ENCODE measurements at places on chromosomes 6 and 20.

- no peak for DNase-seq
Observed at GRCh38 chr6:56625356-56625755, 17.3 kb downstream of the DST start.

- DNase-seq: no peak
Observed at GRCh38 chr6:44333942-44334341, 8.5 kb upstream of the SPATS1 start.

DNA sequence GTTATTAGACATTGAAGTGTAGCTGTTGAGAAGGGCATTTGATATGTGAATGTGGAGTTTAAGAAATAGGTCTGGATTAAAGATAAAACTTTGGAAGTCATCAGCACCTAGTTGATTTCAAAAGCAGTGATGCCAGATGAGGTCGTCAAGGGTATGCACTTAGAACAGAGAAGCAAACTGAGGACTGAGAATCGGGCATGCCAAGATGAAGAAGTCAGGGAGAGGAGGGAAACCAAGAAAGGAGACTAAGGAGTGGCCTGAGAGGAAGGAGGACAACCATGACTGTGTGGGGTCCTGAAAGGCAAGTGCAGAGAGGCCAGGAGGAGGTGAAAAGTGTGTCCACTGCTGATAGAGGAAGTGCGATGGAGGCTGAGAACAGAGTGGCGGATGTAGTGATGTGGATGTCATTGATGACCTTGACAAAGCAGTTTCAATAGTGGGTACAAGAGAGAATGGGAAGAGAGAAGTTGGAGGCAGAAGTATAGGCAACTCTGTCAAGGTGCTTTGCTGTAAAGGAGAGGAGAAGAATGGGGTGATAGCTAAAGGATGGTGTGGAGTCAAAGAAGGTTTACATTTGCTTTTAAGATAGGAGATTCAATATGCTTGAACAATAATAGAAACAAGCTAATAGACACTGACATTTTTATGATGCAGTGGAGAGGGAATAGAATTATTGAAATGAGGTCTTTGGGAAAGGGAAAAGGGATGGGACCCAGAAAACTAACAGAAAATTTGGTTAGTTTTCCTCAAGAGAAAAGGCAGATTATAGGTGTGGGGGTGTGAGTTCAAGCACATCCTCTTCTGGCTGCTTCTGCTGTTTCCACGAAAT is 139.7 kb upstream of the TMEM170B start:
- DNase-seq: no peak

DNA sequence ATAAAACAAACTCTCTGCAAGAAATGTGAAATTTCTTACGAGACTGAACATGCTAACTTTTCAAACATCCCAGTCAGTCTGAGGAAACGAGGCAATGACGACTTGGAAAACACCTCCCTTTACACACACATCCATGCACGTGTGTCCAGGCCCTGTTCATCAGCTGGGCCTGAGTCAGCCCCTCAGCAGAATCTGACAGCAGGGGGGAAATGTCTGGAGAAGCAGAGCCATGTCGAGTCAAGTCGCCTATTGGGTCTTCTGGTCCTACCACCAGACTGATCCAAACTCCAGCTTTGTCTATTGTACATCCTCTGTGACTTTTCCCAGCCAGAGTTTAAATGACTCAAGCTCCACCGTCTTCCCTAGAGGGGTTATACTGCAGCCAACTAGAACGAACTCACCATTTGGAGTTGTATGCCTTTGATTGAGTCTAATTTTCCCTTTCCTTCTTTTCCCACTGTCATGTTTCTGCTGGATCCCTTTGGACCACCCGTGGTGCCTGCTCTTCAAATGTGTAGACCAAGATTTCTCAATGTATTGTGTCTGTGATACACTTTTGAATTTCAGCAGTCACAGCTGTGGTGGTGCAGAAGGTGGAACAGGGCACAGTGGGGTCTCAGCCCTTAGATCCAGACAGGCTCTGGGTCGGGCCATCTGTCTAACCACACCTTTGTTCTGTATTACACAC is 254.0 kb downstream of the CDC5L start:
- DNase-seq: no peak

GRCh38 chr20:34771680-34772081 is 53.8 kb downstream of the NCOA6 start:
- no peak for DNase-seq

Measured in esophagus squamous epithelium (tissue), 5 donors.